A375 (cell line): ENCODE measurements at places on chromosomes 1 and 21. TPM values are rescaled to one million over a fixed set of nuclear protein-coding genes. Genes with fewer than 3 reads are reported as not detected.

The RIMS3 gene
- total RNA-seq, result 0.11 and 0.45 TPM in 2 replicates

The MIB2 gene
- 56.6 and 59.9 TPM in 2 replicates for total RNA-seq

The SPRR1A gene
- not detected in 2 replicates for total RNA-seq

The KIF17 gene
- 0.40 and 1.1 TPM in 2 replicates for total RNA-seq
